ENCODE measurements at places on chromosomes 3 and 15.

- DNase-seq: peak; percentile 60
Measured at GRCh38 chr3:114081037-114081436, 24.5 kb downstream of the QTRT2 start.

DNA sequence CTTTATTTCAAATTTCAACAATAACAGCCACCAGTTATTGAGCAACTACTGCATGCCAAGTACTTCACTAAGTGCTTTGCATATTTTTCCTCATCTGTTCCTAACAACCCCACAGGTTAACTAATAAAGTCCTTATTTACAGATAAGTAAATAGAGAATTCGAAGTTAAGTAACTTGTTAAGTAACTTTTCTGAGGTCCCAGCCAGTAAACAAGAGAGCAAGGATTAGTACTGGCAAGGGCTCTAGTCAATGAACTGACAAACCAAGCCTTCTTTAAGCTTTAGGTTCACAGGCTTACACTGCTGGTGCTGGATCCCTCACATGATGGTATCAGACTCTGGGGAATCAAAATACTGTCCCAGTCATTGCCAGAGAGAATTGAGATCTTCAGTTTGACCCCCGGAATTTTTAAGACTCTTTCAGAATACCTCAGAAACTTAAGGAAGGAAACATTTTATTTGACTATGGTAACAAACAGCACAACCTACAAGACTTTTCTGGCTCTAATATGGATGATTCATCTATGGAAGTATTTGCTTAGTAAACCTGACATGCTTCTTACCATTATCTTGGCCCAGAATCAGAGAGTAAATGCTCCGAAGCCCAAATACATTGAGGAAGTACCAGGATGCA is 16.5 kb downstream of the EMC3 start:
- peak; percentile 85 for DNase-seq

- no peak for DNase-seq
Measured at GRCh38 chr15:85179700-85180099, 198.0 kb downstream of the PDE8A start.

- DNase-seq: no peak
Measured at GRCh38 chr15:65837301-65838294, 31.7 kb upstream of the RAB11A start.

- DNase-seq: peak; percentile 57
Measured at GRCh38 chr3:139548801-139549200, 9.3 kb upstream of the RBP1 start.

DNA sequence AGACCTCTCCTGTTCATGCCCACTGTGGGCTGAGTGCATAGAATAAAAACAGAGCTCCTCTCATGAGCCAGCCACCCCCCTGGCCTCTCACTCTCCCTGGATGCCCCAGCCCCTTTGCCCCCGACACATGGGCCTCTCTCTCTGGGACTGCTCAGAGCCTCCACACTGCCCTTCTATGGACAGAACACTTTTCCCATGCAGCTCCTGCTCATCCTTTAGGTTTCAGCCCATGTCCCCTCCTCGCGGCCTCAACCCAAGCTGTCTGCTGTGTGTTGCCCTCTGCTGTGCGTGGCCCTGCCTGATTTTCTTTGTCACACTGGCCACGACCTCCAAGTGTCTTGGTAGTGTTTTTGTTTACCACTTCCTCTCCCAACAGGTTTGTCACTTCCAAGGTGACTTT is 20.7 kb upstream of the PRR23E start:
- no peak for DNase-seq

DNA sequence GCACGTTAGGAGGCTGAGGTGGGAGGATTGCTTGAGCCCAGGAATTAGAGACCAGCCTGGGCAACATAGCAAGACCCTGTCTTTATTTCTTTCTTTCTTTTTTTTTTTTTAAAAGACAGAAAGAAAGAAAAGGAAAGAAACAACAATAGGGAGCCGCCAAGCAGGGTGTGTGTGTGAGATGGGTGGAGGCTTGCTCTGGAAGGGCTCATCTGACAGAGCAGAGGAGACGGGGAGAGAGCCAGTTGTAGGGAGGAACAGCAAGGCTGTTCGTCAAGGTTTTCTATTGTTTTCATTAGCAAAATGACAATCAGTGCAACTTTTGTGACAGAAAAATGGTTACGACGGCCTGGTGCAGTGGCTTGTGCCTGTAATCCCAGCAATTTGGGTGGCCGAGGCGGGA is 69.3 kb downstream of the CDC25A start:
- peak; percentile 46 for DNase-seq
